Dermis blood vessel endothelial cell (primary cell): ENCODE measurements at places on chromosomes 4 and X. TPM values are rescaled to one million over a fixed set of nuclear protein-coding genes. Genes with fewer than 3 reads are reported as not detected.

- peak; percentile 42 for DNase-seq
These were observed 188.0 kb downstream of the STIM2 start for GRCh38 chr4:27048429-27049238.

DNA sequence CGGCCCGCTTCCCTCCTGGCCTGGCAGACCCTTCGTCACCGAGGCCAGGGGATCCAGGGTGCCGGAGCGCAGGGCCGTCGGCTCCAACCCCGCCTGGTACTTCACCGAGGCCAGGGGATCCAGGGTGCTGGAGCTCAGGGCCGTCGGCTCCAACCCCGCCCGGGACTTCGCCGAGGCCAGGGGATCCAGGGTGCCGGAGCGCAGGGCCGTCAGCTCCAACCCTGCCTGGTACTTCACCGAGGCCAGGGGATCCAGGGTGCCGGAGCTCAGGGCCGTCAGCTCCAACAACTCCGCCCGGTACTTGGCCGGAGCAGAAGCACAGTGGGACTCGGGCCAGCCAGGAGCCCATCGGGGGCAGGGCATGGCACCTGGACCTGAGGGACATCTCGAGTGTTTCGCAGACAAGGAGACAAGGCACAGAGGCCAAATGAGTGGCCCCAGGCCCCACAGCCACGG lies 85.1 kb downstream of the FAM53A start:
- DNase-seq: no peak

DNA sequence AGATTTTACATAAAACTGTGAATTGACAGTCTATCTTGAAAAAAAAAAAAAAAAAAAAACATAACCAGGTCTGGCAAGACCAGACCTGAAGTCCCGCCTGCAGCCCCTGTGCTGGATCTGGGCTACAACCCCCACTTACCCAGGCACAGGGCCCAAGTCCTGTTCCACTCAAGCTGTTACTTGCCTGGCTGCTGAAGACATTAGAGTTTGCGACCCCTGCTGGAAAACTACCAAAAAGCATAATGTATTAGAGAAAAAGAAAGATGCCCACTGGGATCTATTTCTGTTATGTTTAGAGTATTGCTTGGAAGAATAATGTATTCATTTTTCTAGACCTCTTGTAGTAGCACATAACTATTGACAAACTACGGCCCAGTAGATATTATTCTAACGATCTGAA lies 4.7 kb downstream of the HS3ST1 start:
- peak; percentile 67 for DNase-seq

- DNase-seq: no peak
These were observed 198.5 kb downstream of the FBXO8 start for GRCh38 chr4:174084981-174085380.

GRCh38 chr4:107376293-107376692 lies 340.2 kb upstream of the DKK2 start:
- DNase-seq: no peak

DNA sequence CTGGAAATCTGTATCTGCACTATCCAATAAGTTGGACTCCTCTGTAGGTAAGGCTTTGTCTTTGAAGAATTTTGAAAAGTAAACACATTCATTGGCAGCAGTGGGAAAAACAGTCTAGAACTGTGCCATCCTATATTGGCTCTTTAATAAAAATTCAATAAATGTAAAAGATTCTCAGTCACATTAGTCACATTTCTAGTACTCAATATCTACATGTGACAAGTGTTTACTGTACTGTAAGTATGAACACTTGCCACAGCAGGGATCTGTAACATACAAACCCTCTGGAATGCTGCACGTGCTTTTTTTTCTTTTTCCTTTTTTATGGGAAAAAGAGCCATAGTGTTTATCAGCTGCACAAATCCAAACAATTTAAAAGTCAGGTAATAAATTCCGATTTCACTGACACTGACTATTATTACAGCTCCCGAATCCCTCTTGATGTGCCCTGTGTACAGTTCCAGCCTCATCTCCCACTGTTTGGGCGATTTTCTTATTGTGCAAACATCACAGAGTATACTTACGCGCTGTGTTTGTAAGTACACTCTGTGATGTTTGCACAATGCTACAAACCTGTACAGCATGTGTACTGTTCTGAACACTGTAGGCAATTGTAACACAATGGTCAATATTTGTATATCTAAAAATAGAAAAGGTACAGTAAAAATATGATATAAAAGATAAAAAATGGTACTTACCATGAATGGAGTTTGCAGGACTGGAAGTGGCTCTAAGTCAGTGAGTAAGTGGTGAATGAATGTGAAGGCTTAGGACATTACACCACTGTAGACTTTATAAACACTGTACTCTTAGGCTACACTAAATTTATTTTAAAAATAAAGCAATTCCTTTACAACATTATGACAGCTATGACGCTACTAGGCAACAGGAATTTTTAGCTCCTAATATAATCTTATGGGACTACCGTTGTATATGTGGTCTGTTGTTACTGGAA lies 8.7 kb downstream of the PYURF start:
- no peak for DNase-seq

Gene ETDB
- total RNA-seq: not detected in 2 replicates
